ENCODE measurements at places on chromosomes 2 and 18.

DNA sequence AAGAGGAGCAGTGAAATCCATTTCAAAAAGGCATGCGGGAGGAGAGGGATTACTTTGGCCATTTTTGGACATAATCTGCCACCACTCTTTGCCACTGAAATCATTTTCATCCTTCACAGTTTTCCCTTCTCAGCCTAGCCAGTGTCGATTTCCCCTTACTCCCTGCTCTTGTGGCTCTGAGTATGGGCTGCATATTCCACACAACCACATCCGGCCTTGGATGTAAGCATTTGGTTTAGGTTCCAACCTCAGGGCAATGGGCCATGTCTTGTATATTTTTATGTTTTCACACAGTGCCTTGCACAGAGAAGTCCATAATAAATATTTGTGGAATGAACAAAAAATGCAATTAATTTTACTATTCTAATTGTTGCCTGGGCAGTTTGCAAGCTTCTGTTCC lies 7.7 kb upstream of the SERPINE2 start:
- DNase-seq: no peak

DNA sequence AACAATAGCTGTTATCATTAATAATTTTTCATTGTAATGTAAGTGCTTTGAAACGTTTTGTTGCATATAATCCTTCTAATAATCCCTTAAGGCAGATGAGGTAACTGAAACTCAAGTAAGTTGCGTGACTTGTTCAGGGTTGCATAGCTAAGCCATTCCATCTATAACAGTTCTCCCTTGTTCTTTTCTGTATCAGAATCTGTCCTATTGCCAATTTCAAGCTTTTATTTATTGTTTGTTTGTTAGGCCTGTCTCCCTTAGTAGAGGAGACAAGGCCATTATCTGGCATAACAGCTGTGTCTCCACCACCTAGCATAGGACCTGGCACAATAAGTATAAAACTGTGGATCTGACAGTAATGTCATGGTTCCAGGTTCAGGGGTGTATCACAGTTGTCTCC lies 19.4 kb downstream of the BABAM2 start:
- no peak for DNase-seq

GRCh38 chr2:75324861-75325284 lies 125.6 kb upstream of the TACR1 start:
- DNase-seq: no peak

DNA sequence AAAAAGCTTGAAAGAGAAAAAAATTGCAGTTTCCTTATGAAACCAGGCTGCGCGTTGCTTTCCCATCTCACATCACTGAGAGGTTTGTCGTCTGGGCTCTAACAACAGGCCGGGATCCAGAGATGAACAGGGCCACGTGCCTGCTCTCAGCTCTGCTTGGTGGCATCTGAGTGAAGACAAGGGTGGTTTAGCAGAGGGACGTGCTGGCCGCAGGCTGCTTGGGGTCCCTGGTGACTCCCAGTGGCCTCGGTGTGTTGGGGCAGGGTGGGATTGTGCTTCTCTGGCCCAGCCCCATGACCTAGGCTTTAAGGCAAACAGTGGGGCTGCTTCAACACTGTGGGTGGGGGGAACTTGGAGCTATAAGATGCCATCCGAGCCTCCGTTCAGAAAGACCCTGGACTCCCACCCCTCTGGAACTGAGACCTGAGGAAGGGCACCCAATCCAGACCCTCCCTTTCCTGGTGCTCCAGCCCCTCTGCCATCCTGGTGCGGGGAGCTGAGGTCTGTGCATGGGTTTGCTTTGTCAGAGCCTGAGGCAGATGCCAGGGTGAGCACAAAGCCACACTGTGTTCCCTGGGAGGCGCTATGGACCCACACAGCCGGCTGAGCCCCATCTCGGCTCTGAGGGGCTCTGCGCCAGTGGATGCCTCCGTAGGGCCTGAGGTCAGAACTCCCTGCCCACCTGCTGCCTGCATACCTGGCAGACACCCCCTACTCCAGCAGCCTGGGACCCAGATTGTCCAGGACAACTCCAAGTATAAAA lies 18.4 kb upstream of the HPCAL1 start:
- no peak for DNase-seq

- no peak for DNase-seq
These were observed 369.4 kb upstream of the SALL3 start for GRCh38 chr18:78610179-78610578.

DNA sequence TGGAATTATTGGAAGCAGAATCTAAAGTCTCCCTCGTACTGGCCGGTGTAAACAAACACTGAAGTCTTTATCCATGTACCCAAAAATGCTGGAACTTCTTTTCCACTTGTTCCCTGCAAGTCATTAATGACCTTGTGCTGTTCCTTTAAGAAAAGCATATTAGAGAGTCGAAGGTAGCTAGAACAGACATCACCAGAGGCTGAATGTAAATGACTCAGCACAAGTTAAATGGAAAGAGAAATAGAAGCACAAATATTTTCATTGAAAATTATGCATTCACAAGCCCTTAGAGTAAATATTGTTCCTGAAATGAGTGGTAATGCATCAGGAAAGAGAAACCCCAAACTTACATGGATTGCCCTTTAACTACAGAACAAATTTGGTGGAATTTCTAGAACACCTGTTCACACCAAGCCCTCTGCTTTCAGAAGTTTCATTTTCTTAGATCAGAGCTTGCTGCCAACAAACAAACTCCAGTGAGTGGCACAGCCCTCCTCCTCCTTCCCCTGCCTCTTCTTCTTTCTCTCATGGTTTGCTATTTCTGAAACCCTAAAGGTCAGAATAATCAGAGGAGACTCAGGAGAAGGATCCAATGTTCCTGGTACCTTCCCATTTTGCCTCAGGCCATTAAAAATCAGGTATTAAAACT lies 264.3 kb downstream of the TXNL1 start:
- no peak for DNase-seq

- DNase-seq: no peak
These were observed 52.2 kb upstream of the BCL2L11 start for GRCh38 chr2:111068435-111069058.

GRCh38 chr2:59584958-59585357 lies 968.5 kb downstream of the BCL11A start:
- no peak for DNase-seq

DNA sequence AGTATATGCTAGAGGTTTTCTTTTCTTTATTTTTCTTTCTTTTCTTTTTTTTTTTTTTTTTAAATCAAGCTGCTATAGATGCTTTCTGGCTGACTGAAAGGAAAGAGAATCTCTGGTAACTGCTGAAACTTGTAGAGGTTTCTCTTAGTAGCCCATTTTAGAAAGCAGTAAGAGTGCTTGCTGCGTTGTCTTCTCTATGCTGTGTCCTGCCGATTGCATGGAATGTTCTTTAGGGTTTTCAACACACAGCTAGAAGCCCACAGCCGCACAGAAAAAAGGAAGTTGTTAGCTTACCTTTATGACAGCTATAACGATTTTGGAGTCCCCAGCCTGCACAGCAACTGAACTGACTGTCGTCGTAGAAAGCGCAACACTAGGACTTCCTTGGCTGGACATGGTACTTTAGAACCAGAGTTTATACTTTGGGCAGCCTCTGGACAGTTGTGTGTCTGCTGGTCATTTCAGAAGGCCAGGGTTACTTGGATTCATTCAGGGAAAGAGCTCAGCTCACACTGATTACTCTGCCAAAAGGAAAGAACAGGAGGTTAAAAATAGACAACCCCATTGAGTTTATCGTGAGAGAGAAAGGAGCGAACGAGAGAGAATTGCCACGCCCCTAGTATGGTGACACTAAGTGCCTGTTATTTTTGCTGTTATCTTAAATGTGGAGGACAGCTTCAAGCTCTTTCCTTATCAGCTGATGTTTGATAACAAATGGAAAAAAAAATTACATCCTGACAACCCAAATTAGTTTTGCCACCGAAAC lies at the start of gene CCDC141:
Gene CCDC141, minus strand, starts transcription at position 592 of the 766 bp plus-strand sequence. Its CDS starts 196 bp downstream, at position 396.
- DNase-seq: no peak

DNA sequence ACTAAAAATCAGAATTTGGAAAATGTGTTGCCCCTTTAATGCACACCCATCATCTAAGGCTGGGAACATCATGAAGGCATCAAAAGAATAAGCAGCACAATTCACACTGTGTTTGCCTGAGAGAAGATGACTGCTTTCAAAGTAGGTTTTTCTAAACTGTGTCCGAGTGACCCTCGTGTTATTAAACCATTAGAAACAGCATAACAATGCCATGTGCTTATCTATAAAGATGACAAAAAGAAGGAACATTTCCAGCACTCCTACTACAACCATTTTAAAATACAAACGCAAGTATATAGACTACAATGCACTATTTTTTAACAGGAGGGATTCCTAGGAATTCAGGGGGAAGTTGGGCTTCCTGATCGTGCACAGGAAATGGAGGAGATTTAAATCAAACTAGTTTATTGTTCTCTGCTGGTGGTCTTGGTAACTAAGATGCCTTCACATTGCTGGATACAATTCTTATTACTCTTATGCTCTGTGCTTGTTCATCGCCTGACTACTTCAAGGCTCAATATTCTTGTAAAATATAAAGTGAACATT lies 305.9 kb upstream of the CCDC68 start:
- no peak for DNase-seq

DNA sequence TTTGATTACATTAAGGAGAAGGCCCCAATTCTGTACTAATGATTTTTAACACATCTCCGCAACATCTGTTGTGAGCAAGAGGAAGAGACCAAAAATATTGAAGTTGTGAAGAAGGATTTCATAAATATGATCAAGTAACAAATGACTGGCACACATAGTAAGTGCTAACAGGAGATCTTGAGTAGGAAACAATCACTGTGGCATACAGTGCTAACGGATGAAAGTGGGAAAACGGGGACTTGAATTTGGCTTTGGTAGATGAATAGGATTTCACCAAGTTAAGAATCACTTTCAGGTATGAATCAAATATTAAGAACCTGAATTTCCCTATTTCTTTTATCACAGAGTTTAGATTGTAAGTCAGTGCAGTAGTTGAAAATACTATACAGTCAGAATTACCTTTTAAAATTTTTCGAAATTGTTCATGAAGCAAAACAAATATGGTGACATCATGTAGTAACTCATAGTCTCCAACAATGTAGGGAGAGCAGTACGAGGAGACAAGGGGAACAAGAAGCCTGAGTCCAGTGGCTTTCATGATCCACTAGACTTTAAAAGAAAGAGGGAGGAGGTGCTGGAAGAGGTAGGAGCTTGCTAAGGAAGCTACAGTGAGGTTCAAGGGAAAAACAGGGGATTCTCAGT lies 16.3 kb downstream of the CWC22 start:
- no peak for DNase-seq

DNA sequence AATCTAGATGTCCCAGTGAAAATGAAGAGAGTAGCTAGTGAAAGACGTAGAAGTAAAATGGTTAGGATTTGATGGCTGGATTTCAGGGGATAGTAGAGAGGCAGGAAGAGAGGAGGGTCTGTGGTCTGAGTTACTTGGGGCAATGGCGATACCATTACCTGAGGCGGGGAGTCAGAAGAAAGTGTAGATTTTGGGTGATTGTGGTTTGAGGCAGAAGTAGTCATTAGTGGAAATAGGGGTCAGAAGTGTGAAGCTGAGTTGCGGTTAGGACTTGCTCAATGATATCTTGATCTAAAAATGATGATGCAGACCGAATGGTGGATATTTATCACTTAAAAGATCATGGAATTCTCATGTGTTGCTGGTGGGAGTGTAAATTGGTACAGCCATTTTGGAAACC lies 41.0 kb downstream of the CEP192 start:
- DNase-seq: no peak

DNA sequence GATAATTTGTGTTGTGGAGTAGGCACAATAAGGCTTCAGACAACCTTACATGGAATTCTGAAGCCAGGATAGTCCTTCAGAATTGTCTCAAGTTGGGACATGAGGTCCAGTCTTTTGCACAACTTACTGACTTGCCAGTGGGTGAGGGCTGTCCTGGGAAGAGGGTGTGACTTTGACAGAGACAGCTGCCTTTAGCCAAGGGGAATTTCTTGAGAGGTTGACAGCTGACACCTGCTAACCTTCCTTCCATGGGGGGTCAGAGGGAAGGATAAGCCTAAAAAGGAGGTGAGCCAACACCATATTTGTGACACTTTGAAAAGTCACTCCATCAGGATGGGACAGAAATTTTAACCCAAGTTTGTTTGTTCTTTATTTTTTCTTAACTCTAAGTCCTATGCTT lies 907.8 kb upstream of the CRIM1 start:
- DNase-seq: no peak

Measured in AG09309 (cell line).